SK-N-DZ (cell line): ENCODE measurements at places on chromosomes 1 and 21.

DNA sequence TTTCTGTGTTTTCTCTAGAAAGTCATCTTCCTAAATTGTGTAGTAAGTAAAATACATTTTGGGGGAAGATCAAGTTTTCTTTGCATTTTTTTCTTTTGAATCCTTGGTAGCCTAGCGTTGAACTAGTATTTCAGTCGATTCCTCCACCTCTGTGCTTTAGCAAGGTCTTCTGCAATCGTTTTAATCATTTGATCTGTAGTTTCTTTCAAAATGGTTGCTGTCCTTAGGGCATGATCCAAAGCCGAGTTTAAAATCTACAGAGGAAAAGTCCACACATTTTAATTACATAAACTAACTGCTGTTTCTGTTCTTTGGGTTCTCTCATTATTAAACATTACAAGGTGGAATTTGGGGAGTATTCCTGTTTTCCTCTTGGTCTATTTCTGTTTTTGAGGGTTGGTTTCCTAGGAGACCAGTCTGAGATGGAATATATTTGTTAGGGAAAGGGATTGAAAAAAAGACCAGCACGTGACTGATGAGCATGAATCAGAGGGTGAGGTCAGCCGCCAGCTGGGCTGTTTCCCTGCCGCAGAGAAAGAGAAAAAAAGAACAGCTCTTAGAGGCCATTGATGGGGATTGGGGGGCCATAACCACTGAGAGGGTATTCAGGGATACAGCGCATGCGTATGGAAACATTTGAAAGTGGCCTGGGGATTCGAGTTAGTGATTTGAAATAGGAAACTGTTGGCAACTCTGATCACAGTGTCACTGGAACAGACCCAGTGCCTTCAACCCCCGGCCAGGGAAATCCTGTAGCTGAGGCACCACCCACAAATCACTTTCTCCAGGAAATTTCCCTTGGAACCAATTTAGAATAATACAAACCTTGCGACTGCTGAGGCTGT is 40.6 kb downstream of the AKNAD1 start:
- peak; percentile 25 for DNase-seq

DNA sequence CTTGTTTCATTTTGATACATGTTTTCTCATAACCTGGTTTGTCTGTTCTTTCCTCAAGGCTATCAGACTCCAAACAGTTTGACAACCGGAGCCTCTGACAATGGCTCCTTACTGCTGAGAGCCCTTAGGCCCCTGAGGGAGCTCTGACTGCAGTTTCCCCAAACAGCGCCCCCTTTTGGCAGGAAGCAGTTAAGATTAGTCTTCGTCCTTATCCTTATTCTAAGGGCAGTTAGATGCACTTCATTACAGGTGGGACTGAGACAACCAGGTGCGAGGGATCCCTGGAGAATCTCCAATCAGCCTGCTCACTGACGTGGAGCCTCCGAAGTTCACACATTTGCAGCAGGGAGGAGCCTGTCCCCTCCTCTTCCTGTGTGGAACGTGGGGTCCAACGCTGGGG is 393.1 kb downstream of the BRINP3 start:
- DNase-seq: no peak

GRCh38 chr1:53485478-53486394 is 26.5 kb downstream of the DMRTB1 start:
- DNase-seq: peak; percentile 65

- DNase-seq: no peak
Observed at GRCh38 chr1:106049595-106049994, 1006.9 kb upstream of the PRMT6 start.

DNA sequence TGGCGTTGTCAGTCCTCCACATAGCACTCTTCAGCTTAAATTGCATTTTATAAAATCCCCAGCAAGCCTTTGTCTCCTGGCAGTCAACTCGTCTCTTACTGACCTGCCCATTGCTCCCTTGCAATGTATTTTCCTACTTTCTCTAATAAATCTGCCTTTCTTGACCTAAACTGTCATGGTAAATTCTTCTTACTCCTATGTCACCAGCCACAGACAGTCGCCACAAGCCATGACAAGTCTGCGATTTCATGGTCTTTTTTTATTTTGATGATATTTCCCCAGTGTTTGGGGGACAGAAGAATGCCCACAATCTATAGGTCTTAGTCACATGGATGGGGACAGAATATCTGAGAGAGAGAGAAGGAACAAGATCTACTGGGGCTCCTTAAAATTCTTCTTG is 8.4 kb downstream of the IFNAR2 start:
- no peak for DNase-seq

DNA sequence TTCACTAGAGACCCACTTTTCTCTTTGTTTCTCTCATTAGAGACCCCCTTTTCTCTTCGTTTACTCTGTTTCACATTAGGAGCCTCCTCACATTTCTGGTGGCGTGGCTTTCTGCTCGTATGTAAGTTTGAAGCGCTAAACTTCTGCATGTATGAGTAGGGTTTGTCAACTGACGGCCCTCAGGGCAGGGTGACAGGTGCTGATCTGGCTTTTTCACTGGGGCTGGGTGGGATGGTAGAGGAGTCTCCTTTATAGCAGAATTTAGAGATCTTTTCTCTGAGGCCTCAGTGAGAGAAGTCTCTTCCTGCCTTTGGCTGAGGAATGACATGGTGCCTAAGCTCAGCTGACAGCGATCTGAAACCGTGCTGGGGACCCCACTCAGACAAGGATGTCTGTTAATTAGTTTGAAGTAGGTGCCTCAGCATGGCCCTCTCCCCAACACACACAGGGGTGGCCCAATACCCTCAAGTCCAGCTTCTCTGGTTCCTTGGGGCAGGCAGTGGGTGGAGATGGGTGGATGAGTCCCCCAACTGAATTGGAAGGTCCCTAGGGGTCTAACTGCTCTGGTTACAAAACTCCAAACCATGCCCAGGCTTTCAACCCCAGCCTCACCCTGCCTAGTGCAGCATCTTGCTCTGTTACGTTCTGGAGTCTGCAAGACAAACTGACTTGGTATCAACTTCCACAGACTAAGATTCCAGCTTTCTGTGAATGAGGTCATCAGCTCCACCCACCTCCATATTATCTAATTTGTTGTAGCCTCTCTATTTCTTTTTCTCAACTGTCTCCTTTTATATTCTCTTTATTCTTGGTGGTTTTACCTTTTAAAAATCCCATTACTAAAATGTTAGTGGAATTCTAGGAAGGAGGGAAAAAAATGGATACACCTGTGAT is 3.2 kb downstream of the SLC1A7 start:
- no peak for DNase-seq

- peak; percentile 62 for DNase-seq
Observed at GRCh38 chr1:52368383-52369172, 2.6 kb upstream of the CC2D1B start.

DNA sequence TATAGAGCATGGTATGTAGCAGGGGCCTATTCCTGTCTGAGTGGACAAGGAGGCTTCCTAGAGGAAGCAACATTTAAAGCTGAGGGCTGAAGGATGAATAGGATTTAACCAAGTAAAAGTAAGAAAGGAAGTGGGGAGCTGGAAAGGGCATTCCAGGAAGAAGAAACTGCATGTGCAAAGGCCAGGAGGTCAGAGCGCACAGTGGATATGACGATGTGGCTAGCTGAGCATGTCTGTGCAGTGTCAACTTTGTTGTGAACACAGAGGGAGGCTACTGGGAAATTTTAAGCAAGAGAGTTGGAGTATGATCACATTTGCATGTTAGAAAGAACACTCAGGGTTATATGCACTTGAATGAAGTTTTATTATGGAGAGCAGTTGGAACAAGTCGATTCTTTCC is 28.6 kb upstream of the JUN start:
- no peak for DNase-seq

- DNase-seq: no peak
Observed at GRCh38 chr1:81832573-81832972, 31.8 kb downstream of the ADGRL2 start.

- DNase-seq: peak; percentile 23
Observed at GRCh38 chr1:95384567-95384966, 150.6 kb downstream of the RWDD3 start.

DNA sequence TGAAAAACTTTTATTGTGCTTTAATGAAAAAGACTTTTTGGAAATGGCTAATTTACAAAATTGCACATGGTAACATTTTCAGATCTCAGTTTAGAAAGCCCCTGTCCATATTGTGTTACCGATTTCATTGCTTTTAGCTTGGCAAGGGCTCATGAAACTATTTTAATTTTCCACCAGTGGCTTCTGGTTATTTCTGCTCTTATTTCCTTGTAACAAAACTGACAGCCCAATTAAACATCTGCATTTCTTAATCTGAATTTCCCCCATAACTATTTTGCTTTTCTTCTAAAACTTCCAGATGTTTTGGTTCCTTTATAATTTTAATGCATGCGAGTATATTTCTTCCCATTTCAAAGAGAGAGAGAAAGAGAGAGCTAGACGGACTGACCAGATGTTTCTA is 264.8 kb downstream of the PTPRC start:
- no peak for DNase-seq

DNA sequence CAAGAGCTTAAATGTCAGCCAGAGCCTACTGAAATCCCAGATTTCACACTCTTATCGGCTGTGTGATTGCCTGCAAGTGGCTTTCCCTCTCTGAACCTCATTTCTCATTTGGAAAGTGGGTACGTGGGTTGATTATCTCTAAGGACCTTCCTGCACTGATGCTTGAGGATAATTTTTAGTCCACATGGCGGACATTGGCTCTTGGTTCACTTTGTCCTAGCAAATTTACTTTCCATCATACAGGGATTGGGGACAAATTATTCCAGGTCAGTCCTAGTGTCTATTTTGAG is 111.6 kb downstream of the ACTL8 start:
- no peak for DNase-seq

DNA sequence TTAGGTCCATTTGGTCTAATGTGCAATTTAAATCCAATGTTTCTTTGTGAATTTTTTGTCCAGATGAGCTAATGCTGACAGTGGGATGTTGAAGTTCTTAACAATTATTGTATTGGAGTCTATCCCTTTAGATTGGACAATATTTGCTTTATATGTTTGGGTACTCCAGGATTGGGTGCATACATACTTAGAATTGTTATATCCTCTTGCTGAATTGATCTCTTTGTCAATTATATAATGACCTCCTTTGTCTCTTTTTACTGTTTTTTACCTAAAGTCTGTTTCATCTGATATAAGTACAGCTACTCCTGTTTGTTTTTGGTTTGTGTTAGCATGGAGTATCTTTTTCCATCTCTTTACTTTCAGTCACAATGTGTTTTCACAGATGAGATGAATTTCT is 22.2 kb downstream of the CD55 start:
- DNase-seq: no peak

- no peak for DNase-seq
Observed at GRCh38 chr1:170711682-170712081, 47.8 kb downstream of the PRRX1 start.

DNA sequence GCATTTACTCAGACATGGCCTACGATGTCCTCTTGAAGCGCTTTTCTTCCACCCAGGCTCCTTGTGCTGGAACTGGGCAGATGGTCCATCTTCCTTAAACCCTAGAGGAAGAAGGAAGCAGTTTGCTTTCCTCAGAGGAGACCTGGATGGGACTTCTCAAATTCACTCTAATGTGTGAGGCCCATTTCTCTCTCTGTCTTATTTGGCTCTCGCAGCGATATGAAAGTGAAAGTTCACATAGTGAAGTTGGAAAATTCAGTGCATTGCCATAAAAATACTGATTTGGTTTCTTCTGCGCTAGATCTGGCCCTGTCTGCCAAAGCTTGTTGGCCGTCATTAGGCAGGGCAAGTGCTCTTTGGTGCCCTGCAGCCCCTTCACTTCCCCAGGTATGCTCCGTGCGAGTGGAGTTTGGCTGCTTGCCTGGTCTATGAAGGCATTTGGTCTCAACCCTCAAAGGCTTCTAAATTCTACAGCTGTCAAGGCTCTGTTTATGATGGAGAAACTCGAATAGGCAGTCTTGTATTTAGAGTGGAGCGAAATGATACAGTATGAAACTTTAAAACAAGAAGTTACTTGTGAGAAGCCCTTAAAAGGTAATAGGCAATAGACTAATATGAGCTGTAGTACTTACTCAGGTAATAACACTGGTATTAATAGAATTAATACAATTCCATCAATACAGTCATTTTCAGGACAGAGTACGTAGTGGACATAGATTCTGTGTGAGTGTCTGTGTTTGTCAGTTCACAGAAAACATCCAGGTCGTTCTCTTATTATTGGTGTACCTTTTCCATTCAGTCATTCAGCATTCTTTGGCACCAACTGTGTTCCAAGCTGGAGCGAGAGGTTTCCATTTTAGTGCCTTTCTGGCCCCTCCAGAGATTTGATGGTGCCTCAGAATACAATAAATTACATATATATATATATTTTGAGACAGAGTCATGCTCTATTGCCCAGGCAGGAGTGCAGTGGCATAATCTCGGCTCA is 20.5 kb downstream of the SZRD1 start:
- DNase-seq: no peak

GRCh38 chr1:201514466-201514865 is 7.5 kb upstream of the CSRP1 start:
- no peak for DNase-seq
